ENCODE measurements at places on chromosomes 16 and 17. TPM values are rescaled to one million over a fixed set of nuclear protein-coding genes. Genes with fewer than 3 reads are reported as not detected.

PIEZO1 gene
- total RNA-seq, result 224 TPM

CHD9NB gene
- total RNA-seq, result 2.0 TPM

DNA sequence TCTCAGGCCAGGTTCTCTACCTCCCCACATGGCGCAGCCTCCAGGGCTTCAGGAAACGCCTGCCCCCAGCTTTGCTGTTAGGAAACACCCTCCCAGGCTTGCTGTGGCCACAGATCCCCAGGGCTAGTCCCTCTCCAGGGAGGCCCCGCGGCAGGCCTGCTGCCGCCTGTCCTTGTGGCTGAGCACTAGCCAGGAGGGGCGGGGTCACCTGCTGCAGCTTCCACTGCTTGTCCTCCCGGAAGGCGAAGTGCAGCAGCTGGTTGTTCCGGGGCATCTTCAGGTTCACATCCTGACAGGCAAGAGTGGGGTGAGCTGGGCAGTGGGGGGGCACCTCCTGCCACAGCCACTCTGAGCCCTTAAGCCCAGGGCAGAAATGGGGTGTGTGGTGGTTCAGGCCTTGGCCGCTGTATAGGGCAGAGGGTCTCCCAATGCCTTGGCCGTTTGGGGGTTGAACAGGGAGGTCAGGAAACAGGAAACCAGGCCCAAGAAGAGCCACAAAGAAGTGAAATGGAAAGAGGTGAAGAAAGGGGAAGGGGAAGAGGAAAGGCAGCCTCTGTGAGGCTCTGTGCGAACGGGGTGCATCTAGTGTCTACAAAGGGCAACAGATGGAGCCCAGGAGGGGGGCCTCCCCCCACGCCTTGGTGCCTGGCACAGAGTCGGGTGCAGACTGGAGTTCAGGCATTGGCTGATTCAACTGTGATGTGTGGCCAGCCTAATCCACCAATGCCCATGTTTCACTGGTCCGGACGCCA lies 2.0 kb downstream of the ROGDI start:
- peak; percentile 46 for DNase-seq

- no peak for DNase-seq
These were observed 27.3 kb downstream of the KDM8 start for GRCh38 chr16:27230562-27231001.

DNA sequence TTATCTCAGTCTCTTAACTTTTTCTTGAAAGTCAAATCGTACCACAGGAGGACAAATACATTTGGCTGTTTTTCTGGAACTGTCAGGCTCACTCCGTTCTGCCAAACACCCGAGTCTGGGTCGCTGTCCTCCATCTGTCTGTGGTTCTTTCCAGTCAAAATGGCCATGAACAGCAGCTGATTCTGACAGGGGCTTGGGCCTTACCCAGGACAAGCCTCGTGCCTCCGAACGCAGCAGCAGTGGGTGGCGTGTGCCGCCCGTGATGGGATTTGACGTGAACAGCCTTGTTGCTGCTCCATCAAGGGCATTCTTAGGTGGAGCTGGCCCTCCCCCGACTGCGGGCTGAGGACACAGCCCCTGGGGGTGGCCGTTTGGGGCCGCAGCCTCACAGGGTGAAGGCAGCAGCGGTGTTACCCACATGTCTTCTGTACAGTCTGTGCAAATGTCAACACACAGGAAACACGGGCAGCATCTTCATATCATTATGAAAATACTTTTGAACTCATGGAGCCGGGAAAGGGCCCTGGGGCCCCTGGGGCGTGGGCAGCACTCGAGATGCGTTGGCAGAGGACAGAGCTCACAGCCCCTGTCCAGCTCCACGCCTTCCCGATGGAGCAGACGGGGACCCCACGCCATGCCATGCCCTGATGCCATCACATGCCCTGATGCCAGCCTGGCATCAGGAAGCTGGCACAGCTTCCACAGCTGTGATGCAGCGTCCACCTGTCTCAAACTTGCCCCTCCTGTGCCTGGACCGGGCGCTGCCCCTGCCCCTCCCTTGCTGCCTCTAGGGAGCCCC lies 8.6 kb upstream of the ACSF3 start:
- DNase-seq, result no peak

GRCh38 chr17:41537990-41538389 lies 9.9 kb upstream of the KRT19 start:
- peak; percentile 79 for DNase-seq

DNA sequence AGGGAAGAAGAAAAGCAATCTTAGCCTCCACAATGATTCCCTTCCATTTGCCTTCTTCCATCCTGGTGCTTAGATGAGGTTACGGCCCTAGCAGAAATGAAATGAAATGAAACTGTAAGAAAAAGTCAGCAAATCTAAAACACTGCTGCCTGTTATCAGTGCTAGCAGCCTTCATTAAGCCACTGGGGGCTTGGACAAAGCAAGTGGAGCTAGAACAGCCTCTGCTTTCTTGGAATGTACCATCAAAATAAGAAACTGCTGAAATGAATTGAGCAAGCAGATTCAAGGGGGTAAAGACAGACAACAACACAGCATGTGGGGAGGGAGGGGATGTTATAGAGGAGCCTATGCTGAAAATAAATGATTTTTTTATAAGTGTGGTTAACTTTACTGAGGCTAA lies 5.1 kb downstream of the ANKFN1 start:
- DNase-seq, result no peak

DNA sequence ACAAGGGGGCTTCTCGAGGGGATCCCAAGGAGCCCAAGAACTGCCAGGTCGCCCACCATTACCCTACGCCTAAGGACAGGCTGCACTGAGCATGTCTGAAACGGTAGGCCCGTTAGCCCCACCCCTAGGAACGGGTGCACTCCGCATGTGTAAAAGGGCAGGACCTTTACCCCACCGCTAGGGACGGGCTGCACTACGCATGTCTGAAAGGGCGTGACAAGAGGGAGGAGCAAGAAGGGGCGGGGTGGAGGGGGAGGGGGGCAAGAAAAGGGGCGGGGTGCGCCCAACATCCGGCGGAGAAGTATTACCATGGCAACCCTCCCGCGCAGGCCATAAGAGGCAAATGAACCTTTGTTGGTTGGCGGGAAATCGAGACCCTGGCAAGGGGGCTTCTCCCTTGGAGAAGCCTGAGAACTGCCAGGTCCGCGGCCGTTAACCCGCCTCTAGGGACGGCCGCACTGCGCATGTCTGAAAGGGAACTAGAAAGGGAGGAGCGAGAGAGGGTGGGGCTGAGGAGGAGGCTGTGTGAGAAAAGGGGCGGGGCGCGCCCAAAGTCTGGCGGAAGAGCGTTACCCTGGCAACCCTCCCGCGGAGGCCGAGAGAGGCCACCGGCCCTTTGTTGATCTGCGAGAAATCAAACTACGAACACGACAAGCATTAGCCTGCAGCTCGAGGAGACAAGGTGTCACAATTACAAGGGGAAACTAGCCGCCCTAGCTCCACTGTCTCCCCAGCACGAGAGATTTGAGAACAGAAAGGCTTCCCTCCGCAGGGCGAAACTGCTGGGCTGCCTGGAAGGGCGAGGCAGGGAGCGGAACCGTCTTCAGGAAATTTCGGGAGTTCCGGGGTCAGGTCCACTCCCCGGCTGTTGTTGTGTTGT lies 2046.8 kb downstream of the TP53TG3F start:
- no peak for DNase-seq

GRCh38 chr17:46818929-46819859 lies 702 bp upstream of the WNT3 start:
- no peak for DNase-seq

DNA sequence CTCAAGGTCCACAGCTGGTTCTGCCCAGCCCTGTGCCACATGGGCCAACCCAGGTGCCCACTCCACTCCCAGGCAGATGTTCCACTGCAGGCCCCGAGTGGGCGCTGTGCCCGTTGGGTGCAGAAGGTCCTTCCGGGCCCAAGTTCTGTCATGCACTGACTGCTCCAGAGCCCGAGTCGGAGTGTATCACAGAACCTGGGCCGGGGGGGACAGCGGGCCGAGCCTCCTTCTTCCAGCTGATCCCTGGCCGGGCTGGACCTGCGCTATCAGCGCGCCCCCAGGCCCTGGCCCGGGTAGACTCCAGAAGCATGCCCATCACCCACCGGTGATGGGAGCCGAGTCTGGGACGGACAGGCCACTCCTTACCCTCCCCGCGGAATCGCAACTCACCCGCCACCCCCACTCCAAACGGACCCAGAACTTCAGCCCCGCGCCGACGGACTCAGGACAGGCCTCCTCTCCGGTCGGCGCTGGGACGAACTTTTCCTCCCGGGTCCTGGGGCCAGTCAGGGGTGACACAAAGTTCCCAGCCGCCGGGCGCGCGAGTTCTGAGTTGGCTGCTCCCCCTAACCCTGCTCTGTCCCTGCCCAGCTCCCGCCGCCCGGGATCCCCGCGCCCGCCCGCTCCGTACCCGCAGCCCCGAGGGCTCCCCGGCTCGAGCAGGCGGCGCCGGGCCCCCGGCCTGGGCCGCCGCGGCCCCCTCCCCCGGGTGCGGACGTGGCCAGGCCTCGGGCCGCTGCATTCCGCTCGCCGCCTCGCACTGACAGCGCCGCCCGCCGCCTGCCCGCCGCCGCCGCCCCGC lies at the start of gene COPZ2:
Gene COPZ2, minus strand, starts transcription at position 762 of the 802 bp plus-strand sequence. Its CDS starts 20 bp downstream, at position 742.
- no peak for DNase-seq

Measured in bronchial epithelial cell (primary cell).